Kidney tubule cell (primary cell): ENCODE measurements at places on chromosomes 5 and 9.

DNA sequence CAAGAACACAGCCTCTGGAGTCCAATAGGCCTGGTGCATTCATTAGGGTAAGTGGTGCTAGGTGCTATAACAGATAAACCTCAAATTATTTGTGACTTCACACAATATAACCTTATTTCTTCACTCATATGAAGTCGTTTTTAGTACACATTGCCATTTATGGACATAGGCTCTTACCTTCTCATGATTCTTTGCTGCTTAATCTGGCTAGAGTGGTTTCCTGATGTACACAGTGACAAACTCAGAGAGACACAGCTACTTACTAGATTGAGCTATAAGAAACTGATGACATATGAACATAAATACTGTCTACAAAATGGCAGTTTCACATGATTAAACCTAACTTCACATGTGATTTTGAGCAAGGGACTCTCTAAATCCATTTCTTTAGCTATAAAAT lies 14.2 kb upstream of the SUB1 start:
- DNase-seq = no peak

- no peak for DNase-seq
Measured at GRCh38 chr5:16549491-16550206, 67.1 kb downstream of the RETREG1 start.

DNA sequence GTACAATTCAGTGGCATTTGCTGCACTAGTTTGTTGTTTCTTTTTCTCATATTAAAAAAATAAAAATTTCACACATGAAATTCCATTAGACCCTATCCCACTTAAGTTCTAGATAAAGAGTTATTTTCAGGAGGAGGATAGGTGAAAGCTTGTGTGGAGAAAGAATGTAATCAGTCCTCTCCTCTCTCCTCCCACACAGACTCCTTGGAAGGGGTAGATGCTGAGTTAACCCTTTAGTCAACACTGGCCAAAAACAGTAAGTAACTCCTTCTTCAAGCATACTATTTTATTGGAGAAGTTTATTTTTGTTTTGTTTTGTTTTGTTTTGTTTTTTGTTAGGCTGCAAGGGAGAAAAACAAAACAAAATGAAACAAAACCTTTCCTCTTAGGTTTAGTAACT lies 30.6 kb upstream of the LMNB1 start:
- DNase-seq = no peak

DNA sequence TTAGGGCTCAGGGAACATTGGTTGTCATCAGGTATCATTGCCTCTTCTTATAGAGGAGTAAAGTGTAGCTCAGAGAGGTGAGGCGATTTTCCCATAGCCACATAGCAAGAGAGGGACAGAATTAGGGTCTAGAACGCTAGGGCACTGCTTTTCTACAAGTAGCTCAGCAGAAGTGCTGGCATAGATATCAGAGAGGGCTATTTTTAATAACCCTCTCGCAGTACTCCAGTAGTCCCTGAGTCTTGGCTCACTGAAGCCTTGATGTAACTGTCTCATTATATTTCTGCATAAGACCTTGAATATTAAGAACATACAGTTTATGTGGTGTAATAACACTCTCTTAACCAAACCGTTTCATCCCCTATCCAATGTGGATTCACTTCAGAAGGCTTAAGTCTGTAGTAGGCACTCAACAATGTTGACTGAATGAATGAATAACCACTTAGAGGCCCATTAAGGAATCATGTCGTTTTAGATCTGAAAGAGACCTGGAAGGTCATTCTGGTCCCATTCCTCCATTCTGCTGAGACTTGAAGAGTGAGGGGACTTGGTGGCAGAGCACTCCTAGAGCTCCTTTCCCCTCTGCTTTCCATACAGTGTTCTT lies 4.7 kb upstream of the FRMPD1 start:
- DNase-seq = no peak

DNA sequence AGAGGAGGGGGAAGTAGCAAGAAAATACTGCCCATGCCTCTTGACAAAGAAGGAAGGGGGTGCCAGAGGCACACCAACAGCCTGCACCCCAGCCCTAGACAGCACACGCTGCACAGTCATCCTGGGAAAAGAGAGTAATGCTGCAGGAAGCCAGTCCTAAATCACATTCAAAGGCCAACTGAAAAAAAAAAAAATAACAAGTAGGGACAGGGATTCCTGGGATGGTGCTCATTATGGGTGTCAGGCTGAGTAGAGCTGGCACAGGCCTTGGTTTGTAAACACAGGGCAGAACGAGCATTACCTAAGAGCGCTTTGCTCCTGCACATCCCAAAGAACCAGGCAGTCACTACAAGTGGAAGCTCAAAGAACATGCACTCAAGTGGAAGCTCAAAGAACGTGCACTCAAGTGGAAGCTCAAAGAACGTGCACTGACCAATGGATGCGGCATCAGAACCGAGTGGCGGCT lies 7.8 kb downstream of the RAPGEF1 start:
- DNase-seq = peak; percentile 53

GRCh38 chr5:76838481-76839261 lies 11.1 kb upstream of the S100Z start:
- DNase-seq = peak; percentile 82

DNA sequence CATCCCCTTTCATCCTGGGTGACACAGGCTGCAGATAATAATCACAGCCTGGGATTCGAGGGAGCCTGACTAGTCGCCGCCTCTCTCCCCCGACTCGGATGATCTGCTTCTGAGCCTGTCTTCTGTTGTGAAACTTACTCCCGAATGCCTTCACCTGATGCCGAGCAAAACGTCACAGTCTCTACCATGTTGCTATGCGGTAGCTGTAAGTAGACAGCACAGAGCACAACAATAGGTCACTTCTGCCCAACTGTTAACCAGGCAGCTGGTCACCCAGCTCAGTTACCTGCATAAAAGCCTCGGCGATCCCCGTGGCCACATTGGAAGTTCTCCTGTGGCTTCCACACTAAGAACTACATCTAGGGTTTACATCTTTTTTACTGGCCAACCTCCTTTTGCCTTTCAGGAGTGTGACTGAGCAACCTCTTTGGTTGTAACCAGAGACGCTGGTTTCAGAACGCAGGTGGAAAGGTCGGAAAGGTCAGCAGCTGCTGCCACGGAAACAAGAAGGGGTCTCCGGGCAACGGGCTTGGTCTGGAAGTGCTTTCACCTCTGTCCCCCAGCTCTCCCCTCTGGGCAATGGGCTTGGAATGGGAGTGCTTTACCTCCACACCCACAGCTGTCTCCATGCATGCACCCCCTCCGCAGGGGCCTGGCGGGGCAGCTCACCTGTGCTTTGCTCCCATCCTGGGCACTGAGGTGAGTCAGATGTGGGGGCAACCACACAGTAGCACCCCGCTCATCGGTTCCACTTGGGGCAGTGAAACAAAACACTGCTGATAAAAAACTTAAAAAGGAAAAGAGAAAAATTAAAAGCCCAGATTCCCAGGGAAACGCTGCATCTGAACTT lies 7.6 kb upstream of the PPP1R26 start:
- DNase-seq = no peak

GRCh38 chr9:120873512-120873911 lies 3.5 kb downstream of the PHF19 start:
- peak; percentile 97 for DNase-seq

GRCh38 chr9:104861397-104861796 lies 66.6 kb downstream of the ABCA1 start:
- no peak for DNase-seq

GRCh38 chr9:87716141-87716540 lies 9.8 kb upstream of the CTSL start:
- DNase-seq = no peak

DNA sequence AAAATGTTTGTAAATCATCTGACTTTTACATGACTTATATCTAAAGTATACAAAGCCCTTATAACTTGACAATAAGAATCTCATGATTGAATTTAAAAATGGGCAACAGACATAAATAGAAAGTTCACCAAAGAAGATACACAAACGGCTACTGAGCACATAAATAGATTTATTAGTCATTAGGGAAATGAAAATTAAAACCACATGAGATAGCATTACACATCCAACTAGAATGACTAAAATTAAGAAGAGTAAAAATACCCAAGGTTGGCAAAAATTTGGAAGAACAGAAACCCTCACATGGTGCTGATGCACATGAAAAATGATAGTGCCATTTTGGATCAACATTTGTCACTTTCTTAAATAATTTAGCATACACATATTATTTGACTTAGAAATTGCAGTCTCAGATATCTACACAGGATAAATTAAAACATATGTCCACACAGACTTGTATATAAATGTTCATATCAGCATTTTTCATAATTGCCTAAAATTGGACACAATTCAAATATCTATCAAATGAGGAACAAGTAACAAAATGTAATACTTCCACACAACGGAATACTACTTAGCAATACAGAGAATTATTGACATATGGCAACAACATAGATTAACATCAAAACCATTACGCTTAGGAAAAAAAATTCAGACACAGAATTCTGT lies 359.1 kb upstream of the DAB2 start:
- DNase-seq = no peak

GRCh38 chr9:137607141-137607857 lies 1.8 kb downstream of the ARRDC1 start:
- DNase-seq = peak; percentile 73

DNA sequence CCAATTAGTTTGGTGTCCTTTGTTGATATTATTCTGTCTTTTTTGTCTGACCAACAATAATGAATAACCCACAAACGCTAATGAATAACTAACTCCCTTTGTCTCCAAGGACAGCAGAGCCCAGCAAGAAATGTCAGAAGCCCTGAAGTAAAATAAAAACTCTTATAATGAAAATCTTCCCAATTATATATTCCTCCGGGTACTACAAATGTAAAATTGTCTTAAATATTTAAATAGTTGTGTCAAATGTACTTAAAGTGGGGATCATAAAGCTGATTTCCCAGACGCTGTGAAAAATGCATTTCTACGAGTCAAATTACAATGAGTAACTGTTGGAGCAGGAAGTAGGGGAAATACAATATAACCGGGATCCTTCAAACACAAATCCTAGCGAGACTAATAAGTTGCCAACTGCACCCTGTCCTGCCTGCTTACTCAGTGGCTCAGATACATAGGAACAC lies 22.3 kb downstream of the GLIS3 start:
- peak; percentile 88 for DNase-seq

GRCh38 chr5:100904259-100904861 lies 1.3 kb upstream of the ST8SIA4 start:
- peak; percentile 5 for DNase-seq

DNA sequence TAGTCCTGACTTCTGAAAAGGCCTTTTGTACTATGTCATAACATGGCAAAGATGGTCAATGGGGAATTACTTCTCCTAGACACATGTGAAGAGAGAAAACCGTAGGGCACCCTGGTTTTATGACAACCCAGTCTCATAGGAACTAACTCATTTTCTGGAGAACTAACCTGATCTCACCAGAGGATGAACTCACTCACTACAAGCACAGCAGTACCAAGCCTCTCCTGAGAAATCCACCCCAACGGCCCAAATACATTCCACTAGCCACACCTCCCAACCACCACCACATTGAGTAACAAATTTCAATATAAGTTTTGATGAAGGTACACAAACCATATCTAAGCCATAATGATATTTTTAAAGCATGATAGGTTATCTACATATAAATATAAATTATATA lies 909.3 kb upstream of the CDH10 start:
- DNase-seq = no peak

GRCh38 chr9:122420315-122420714 lies 49.5 kb downstream of the PTGS1 start:
- DNase-seq = no peak

- peak; percentile 40 for DNase-seq
Measured at GRCh38 chr5:123080215-123080614, 8.8 kb upstream of the PRDM6 start.
